ENCODE measurements at places on chromosomes 16 and 17.

DNA sequence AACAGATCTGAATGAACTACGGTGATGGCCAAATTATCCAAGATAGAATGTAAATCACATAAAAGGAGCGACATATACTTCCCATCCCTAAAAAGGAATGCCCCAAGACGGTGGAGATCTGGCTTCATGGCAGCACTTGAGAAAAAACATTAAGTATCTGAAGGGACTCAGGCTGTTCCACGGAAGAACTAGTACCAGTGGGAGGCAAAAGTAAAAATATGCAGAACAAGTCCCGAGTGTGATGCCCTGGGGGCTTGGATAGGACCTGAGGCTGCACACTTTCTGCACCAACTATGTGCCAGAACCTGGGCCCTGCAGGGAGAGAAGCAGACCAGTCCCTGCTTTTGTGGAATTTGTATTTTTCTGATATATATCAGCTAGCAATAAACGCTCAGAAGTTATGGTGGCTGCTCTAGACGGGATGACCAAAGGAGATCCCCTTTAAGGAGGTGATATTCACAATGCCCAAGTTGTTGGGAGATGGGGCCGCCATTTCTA is 539 bp upstream of the CKLF start:
- no peak for DNase-seq

DNA sequence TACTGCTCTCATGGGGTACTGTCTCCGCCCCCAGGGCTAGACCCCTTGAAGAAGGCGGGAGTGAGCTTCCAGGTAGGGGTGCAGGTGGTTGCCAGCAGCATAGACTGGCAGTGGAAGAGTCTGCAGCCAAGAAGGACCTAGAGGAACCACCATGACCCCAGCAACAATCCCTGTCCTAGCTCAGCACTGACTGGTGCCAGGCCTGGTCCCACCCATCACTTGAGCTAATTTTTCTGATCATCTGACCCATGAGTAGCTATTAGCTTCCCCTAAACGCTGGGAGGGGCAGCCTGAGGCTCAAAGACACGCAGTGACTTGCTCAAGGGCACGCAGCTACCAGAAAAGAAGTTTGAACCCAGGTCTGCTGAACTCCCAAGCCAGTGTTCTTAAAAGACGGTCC is 945 bp downstream of the PRM3 start:
- DNase-seq: no peak

DNA sequence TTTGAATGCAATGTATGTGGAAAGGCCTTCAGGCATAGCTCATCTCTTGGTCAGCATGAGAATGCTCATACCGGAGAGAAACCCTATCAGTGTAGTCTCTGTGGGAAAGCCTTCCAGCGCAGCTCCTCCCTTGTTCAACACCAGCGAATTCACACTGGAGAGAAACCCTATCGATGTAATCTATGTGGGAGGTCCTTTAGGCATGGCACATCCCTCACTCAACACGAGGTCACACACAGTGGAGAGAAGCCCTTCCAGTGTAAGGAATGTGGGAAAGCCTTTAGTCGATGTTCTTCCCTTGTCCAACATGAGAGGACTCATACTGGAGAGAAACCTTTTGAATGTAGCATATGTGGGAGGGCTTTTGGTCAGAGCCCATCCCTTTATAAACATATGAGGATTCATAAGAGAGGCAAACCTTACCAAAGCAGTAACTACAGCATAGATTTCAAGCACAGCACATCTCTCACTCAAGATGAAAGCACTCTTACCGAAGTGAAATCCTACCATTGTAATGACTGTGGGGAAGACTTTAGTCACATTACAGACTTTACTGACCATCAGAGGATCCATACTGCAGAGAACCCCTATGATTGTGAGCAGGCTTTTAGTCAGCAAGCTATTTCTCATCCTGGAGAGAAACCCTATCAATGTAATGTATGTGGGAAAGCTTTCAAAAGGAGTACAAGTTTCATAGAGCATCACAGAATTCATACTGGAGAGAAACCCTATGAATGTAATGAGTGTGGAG is 24.7 kb downstream of the ZFP90 start:
- DNase-seq: no peak

- no peak for DNase-seq
Observed at GRCh38 chr17:12722282-12722681, 56.6 kb downstream of the MYOCD start.

- DNase-seq: no peak
Observed at GRCh38 chr17:79464318-79465010, 146.4 kb downstream of the RBFOX3 start.

GRCh38 chr17:34886831-34887230 is 74.4 kb downstream of the CCT6B start:
- no peak for DNase-seq

DNA sequence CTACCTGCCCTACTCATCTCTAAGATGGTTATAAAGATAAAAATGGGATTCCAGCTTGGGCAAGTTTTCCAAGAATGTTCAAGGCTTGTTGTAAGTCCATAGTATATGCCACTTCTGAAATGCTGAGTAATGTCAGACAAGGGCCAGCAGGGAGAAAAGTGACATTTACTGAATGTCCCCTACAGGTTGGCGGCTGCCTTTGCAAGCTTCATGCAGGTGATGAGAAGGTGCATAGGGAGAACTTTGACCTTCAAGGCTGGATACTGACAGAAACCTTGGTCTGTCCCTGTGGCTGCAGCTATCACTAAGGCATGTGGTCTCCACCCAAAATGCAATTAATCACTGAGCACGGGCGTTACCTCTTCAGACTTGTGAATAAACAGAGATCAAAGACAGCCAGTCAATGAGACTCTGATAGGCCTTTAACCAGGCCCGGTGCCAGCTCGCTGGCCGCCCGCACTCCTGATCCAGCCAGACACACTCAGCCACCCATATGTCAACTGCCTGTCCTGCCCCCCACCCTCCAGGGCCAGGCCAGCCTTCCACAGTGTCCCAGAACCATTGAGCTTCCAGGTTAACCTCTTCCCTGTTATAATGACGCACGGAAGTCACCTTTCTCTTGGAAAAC is 26.8 kb upstream of the AXIN2 start:
- no peak for DNase-seq

DNA sequence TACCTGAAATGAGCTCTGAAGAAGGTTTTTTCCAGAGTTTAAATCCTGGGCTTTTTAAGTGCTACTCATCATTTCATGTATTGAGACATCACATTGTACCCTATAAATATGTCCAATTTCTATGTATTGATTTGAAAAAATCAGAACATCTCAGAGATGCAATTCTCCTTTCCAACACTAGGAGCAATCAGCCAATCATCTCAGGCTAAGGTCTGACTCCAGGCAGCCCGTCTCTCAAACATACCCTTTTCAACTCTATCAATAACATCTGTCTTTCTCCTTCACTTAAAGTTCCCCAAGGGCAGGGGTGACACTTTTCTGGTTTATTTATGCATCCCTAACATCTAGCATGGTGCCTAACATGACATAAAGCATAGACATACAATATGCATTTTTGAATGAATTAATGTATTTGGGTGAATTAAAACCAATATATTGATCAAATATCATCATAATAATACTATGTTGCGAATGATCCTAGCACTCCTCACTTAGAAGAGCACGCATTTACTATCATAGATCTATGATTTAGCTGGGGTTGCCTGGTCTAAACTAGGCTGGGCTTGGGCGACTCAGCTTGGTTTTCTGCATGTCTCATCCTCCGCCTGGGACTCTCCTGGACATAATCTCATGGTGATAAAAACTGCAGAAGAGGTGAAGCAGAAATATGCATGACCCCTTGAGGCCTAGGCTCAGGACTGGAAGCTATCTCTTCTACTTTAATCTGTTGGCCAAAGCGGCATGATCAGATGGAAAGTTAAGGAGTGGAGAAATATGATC is 5.2 kb upstream of the CDH11 start:
- DNase-seq: no peak

DNA sequence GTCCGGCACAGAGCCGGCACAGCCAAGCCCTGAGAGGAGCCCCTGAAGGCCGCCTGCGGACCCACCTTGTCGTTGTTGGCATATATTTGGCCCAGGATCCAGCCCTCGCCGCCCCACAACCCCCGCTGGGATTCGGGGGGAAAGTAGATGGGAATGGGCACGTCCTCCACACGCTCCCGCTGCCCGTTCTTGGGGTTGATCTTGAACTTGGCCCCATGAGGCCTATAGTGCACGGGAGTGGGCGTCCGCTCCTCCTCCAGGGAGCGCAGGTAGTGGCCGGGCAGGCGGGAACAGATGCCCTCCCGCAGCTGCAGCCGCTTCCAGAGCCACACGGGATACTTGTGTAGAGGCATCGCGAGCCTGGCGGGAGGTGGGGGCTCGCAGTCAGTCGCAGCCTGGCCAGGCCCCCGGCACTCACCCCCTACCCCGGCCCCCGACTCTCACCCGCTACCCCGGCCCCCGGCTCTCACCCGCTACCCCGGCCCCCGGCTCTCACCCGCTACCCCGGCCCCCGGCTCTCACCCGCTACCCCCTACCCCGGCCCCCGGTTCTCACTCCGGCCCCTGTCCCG is 387 bp downstream of the MRPL28 start:
- DNase-seq: no peak

DNA sequence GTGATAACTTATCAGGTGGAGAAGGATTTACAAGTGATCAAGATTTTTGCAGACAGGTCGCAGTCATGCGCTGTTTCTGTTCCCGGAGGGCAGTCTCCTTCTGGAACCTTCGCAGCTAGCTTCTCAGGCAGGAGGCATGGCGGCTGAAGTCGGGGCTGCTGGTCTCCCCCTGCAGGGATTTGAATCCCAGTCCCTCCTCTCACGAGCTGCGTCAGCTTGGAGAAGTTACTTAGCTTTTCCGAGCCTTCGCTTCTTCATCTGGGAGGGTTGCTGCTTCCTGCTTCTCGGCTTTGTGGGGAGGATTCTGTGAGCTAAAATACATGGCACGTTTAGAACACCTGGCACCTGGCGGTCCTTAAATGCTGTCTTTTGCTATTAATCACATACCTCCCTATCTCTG is 287.8 kb upstream of the FOXF1 start:
- no peak for DNase-seq

DNA sequence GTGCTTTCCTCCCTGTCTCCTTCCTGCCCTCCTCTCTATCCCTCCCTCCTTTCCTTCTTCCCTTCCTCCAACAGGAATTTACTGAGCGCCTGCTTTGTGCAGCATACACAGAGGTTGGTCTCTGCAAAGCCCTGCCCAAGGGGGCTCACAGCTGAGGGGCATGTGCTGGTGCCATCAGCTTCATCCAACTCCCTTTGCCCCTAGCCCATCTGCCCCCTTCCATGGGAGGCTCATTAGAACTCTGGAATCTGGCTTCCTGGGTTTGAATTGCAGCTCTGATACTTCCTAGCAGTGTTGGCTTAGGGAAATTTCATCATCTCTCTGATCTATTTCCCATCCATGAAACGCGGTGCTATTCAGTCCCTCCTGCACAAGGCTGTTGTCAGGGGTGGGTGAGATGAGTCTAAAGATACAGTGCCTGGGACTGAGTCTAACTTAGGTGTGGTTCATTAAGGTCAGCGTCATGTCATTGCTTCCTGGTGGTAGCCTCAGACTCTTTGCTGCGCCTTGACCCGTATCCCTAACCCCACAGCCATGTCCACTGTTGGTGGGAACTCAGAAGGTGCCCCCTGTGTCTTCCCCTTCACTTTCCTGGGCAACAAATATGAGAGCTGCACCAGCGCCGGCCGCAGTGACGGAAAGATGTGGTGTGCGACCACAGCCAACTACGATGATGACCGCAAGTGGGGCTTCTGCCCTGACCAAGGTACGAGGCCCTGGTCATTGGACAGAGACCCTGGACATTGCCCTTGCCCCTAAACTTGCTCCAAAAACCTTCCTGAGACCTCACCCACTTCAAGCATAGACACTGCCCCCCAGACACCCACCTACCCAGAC is 10.3 kb downstream of the MMP2 start:
- DNase-seq: no peak

DNA sequence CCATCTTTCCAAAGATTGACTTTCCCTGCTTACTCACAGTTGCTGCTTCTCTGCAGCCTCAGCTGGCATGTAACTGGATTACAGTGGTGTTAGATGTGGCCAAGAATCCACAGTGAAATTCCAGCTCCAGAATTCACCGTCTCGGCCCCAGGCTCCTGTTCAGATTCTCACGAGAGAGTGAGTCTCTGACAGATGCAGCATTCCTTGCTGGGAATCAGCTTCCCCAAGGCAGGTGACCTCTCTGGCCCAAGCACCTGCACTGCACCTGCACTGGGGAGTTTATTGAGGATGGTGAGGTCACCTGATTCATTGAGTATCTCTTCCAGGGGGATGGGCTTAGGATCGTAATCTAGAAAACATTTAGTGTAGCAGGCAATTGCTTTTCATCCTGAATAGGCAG is 600.5 kb upstream of the RBFOX1 start:
- no peak for DNase-seq

DNA sequence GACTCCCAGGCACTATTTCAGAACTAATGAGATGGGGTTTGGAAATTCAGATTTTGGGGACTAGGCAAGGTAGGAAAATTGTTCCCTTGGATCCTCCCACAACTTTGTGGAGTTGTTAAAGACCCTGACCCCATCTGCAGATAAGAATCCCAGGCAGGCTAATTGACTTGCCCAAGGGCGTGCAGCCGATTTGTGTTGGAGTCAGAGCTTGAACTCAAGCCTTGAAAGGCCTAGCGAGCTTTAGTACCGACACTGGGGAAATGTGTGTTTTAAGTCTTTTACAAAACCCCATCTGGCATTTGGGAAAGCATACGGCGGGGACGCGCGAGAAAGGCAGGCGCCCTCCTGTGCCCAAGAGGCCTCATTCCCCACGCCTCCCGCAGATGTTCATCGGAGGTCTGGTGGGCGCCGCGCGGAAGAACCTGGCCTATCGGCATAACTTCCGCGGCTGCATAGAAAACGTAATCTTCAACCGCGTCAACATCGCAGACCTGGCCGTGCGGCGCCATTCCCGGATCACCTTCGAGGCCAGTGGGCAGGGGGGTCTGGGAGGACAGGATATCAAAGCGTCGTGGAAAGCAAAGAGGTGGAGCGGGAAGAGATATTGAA is 4.3 kb downstream of the CNTNAP1 start:
- no peak for DNase-seq

- DNase-seq: no peak
Observed at GRCh38 chr17:8459107-8459506, 23.4 kb downstream of the NDEL1 start.

Data from stimulated activated naive CD8-positive, alpha-beta T cell treated with anti-CD3 and anti-CD28 coated beads, Interleukin-15, Interleukin-2, amounts not matched to agents 100 U/mL and 50 U/mL, for 24 hours (primary cell).